AML-193 (cell line): ENCODE measurements at places on chromosomes 1 and 21.

GRCh38 chr1:178727014-178727895 lies 2.2 kb downstream of the RALGPS2 start:
- no peak for DNase-seq

DNA sequence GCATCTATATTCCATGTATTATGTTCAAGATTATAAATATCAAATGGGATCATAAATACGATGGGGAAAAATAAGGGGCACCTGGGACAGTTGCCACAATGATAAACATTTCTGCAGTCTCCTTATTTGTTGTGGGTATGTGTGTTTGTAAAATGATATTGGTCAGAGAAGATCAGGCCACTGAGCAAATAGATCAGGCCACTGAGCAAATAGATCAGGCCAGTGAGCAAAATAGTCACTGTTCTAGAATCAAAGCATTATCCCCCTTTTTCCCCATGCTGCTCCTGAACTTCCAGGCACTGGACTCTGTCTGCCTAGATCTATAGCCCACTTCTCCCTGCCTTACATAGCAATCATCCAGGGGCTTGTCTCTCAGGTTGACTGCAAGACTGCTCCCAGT lies 599.8 kb upstream of the USP24 start:
- no peak for DNase-seq

DNA sequence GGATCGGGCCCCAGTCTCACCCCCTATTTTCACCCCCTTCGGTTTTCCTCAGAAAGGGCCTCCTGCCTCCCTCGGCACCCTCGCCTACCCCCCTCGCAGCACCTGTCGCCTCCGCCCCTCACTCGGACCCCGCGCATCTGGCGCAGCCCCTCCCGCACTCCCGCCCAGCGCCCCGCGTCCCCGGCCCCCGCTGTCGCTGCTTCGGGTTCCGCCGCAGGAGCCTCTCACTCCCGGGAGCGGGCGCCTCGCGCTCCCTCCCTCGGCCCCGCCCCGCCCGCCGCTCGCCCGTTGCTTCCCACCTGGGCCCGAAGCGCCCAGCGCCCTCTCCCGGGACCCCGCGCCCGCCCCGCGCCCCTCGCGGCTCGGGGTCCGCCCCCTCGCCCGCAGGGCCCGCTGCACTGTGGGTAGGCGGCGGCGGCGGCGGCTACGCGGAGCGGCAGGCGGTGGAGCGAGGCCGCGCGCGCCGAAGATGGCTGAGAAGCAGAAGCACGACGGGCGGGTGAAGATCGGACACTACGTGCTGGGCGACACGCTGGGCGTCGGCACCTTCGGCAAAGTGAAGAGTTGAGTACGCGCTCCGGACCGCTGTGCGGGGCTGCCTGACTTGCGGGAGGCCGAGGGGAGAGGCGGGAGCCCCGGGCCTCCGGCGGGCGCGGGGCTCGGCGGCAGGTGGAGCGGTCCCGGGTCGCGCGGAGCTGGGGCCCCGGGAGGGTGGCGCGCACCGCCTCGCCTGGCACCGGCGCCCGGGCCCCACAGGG lies at the start of gene PRKAA2:
Gene PRKAA2, plus strand, starts transcription at position 396 of the 758 bp plus-strand sequence. Its CDS starts 74 bp downstream, at position 470.
- no peak for DNase-seq

DNA sequence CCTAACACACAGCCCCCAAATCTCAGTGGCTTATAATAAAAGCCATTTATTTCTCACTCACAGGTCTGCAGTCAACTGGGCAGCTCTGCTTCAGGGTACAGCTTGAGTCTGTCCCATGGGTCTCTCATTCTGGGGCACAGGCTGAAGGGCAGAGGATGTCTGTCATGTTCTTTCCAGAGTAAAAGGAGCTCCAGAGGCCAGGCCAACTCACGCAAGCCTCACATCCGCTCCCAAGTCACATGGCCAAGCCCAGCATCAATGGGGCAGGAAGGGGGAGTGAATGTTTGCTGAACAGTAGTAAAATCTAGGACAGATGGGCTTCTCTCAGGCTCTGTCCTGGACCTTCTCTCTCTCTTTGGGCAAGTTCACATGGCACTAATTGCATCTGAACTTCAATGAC lies 7.1 kb upstream of the SSBP3 start:
- DNase-seq, result no peak

DNA sequence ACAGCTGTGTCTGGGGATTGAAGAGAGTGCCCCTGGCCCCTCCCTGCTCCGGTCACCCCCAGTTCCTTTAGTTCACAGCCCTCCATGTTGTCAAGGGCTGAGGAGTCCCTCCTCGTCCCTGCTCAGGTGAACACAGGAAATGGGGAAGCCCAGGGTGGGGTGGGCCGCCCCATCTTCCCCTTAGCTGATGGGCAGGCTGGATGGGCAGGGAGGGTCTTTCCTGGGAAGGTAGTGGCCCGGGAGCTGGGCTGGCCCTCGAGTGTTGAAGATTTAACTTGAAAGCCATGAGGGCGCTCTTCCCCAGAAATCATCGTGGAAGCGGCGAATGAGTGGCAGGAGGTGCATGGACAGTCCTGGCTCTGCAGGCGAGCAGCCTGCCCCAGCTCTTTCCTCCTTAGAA lies 18.3 kb upstream of the NPHP4 start:
- DNase-seq, result no peak

DNA sequence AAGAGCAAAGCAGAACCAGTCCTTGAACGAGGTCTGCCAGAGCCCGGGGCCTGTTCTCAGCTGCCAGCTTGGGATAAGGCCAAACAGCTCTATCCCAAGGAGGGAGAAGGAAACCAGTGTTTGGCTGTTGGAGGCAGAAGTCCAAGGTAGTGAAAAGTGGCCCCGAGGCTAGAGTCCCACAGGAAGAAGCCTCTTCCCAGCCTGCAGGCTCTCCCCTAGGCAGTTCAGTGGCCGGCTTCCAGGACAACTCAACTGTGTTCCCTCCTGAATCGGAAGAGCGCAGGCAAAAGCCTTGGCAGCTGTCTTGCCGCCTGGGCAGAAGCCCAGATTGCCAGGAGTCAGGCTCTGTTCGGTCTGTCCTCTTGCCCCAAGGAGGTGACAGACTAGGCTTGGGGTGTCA lies 19.3 kb downstream of the QSOX1 start:
- DNase-seq, result no peak

GRCh38 chr1:206014601-206015000 lies 9.1 kb downstream of the CTSE start:
- DNase-seq, result no peak

GRCh38 chr1:161738627-161739287 lies 10.8 kb upstream of the DUSP12 start:
- DNase-seq, result peak; percentile 84

- DNase-seq, result no peak
Measured at GRCh38 chr1:42239041-42239440, 74.5 kb upstream of the GUCA2A start.

DNA sequence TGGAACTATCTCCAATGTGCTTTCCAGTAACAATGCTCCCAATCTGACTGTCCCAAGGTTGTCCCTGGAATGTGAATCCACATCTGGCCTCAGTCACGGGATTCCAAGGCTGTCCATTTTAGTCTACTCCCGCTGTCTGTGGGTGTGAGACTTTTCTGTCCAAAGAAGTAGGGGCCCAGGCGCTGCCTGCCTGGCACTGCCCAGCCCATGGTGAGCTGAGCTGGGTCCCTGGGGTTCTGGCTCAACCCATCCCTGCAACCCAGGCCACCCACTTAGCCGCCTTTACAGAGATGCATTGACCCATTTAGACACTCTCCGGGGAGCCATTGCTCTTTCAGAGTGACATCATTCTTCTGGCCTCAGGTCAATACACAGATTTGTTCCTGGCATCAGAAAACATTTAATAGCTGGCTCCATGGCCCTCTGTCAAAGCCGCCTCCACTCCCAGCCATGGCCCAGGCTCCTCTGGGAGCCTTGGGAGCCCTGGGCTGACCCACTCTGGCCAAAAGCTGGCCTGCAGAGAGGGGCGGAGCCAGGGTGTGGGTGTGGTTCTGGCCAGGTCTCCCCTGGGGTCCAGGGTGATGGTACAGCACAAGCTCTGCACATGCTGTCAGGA lies 47.2 kb upstream of the PAX7 start:
- no peak for DNase-seq

DNA sequence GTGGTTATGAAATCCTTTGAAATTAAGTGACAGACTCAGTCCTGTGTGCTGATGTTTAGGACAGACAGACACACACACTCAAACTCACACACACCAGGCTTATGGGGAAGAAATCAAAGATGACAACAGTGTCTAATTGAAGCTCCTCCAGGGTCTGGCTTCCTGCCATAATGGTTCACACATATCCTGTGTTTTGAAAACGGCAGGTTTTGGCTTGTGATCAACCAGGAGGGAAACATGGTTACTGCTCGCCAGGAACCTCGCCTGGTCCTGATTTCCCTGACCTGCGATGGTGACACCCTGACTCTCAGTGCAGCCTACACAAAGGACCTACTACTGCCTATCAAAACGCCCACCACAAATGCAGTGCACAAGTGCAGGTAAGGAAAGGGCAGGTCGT lies 4.6 kb downstream of the MTARC1 start:
- peak; percentile 13 for DNase-seq

- DNase-seq, result no peak
Measured at GRCh38 chr1:184929711-184930202, 44.6 kb downstream of the NIBAN1 start.

- no peak for DNase-seq
Measured at GRCh38 chr1:55140137-55140536, 75.0 kb downstream of the USP24 start.

GRCh38 chr1:112114540-112114939 lies 125.1 kb upstream of the KCND3 start:
- DNase-seq, result no peak

DNA sequence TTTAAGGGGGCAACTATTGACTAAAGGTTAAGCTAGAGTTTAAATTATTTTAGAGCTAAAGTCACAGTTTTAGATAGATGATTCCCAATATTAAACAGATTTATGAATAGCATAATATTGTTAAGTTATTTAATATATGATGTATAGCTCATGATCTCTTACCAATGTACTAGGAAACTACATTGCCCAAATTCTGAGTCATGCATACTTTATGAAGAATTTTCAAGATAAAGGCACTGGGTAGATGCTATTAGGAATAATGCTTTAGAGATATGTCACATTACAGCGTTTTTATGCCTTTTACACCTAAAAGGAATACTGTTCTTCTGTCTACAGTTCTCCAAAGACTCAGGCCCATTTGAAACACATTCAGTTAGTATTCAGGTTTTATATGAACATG lies 215.1 kb downstream of the NCAM2 start:
- no peak for DNase-seq

DNA sequence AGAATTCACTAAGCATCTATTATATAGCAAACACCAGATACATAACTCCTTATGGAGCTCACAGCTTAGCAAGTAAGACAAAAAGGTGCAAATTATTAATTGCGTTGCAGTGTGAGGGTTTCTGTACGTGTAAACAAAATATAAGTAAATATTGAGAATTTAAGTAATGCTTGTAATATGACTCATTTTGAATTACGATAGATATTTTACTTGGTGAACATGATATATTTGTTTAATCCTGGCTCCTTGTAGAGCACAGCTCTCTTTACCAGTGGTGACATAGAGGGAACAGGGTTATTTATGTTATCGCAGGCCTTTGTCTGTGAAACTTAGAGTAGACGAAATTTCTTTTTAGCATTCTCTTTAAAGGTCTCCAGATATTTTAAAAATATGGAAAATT lies 36.4 kb downstream of the LYPLAL1 start:
- DNase-seq, result no peak

- DNase-seq, result no peak
Measured at GRCh38 chr1:50787266-50787665, 172.8 kb downstream of the FAF1 start.

DNA sequence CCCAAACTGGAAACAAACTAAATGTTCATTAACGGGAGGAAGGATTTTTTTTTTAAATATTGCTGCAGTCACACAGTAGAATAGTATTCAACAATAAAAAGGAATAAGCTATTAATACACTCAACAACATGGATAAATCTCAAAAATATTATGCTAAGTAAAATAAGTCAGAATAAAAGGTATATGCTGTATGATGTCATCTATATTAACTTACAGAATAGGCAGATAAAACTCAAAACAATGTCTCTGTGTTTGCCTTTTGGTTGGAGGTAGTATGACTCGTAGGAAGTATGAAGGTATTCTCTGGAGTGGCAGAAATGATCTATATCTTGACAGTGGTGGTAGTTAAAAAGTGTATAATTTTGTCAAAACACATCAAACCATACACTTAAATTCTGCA lies 6.1 kb upstream of the ST6GALNAC5 start:
- no peak for DNase-seq

GRCh38 chr1:193211539-193211938 lies 25.1 kb upstream of the B3GALT2 start:
- DNase-seq, result no peak

- DNase-seq, result no peak
Measured at GRCh38 chr1:28540651-28541050, 12.2 kb upstream of the TRNAU1AP start.

GRCh38 chr1:233383984-233384383 lies 56.5 kb downstream of the MAP3K21 start:
- DNase-seq, result no peak

GRCh38 chr1:50333595-50333974 lies 89.7 kb downstream of the DMRTA2 start:
- DNase-seq, result no peak

DNA sequence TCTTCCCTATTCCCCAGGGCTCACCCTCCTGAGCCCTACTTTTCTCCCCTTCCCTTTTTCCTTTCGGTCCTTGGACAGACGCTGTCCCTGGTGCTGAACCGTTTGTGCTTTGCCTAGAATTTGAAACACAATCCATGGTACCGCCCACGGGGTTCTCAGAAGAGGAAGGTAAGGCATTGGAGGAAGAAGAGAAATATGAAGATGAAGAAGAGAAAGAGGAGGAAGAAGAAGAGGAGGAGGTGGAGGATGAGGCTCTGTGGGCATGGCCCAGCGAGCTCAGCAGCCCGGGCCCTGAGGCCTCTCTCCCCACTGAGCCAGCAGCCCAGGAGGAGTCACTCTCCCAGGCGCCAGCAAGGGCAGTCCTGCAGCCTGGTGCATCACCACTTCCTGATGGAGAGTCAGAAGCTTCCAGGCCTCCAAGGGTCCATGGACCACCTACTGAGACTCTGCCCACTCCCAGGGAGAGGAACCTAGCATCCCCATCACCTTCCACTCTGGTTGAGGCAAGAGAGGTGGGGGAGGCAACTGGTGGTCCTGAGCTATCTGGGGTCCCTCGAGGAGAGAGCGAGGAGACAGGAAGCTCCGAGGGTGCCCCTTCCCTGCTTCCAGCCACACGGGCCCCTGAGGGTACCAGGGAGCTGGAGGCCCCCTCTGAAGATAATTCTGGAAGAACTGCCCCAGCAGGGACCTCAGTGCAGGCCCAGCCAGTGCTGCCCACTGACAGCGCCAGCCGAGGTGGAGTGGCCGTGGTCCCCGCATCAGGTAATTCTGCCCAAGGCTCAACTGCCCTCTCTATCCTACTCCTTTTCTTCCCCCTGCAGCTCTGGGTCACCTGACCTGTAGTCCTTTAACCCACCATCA lies 10.4 kb downstream of the BCAN start:
- peak; percentile 12 for DNase-seq
